ENCODE measurements at places on chromosomes 5 and 9.
A peak's percentile ranks its signal among the peaks of the same experiment; 100 is the strongest.

DNA sequence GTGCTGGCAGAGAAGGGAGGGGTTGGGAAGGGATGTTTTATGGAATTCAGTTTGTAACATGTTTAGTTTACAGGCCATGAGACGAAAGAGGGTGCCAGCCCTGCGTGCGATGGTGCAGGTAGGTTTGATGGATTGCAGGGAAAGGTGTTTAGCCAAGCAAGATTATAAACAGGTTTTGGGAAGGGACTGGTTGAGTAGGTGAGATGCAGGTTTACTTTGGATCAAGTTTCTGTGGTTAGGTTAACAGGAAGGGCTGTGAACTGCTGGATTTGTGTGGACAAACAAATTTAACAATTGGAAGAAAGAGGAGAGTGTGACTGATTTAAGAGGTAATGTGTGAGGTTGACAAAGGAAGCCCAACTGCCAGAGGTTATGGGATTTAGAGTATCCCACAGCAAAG lies 32.6 kb upstream of the GPX3 start:
- DNase-seq: no peak

- DNase-seq: peak; percentile 62
Measured at GRCh38 chr5:132378580-132378979, 9.1 kb downstream of the SLC22A5 start.

- DNase-seq: peak; percentile 61
Measured at GRCh38 chr5:181159286-181160151, 12.1 kb downstream of the OR2V2 start.

DNA sequence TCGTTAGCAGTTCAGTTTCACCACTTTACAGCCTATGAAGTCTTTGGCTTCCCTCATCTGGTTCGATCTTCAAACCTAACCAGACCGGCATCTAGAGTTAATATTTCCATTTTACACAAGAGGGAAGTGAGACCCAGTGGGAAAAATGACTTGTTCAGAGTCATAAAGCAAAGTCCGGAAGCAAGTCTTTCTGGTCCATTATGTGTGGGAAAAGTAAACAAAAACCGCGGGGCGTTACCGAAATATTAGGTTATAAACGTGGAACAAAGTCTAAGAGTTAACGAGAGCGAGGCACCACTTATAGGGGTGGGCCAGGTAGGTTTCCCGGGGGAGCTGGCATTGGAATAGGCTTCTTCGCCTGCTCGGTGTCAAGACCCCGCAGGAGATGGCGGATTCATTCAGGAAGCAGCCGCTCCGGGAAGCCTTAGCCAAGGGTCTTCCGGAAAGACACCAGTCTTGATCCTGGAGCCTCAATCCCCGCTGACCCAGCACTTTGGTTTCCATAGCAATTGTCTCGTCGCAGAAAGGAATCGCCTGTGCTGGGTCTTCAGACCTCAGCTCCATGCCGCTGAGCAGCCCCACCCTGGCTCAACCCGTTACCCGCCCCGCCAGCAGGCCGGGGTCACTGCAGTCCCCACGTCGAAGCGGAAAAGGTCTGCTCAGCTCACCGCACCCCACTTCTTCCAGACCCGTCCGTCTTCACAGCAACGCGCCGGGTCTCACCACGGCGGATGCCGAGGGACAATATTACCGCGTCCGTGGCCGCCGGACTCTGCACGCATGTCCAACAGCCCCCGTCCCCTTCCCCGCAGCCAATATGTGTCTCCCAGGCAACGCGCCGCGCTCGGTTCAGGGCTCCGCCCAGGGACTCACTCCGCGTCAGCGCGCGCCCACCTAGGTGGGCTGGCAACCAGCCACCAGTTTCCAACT lies at the start of gene C5orf52:
Gene C5orf52, plus strand, starts transcription at position 872 of the 930 bp plus-strand sequence. CDS start 82 bp downstream, outside the sequence.
- peak; percentile 68 for DNase-seq

- no peak for DNase-seq
Measured at GRCh38 chr9:12915366-12915954, 140.6 kb downstream of the LURAP1L start.

GRCh38 chr5:131182839-131183238 lies 12.1 kb downstream of the LYRM7 start:
- DNase-seq: no peak

- DNase-seq: no peak
Measured at GRCh38 chr9:98890256-98890655, 53.5 kb upstream of the COL15A1 start.

DNA sequence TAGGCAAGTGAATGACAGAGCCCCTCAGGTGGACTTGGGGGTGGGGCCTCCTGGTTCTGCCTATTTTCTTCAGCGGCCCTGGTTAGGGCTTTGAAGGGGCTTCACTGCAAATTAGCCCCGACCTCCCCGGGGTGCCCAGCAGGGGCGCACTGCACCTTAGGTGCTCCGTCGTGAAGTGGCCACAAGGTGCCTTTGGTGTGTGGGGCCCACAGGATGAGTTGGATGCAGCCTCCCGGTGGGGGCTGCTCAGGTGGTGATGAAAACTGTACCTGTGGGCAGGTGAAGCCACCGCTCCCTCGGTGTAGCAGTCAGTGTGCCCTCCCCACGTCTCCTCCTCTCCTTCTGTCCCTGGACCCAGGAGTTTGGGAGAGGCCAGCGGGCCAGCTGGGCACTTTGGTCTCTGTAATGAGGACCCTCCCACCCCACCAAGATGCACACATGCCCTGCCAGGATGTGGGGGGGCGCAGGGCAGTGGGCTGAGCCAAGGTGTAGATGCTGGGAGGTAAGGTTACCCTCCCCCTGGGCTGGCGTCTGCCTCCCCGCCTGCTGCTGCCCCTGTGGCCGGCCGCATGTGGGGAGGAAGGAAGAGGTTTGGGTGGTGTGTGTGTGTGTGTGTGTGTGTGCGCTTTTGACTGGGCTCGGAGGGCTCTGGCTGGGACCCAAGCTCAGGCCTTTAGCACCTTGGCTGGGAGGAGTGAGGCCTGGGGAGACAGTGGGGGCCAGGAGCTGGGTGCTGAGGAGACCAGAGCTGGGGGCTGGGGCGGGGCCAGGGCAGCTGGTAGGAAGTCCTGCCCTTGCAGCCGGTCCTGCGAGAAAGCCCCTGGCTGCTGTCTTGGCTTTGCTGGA lies 55.6 kb downstream of the RXRA start:
- DNase-seq: peak; percentile 39

- no peak for DNase-seq
Measured at GRCh38 chr9:97284798-97285197, 22.7 kb upstream of the CCDC180 start.

- no peak for DNase-seq
Measured at GRCh38 chr5:56681346-56681745, 134.0 kb upstream of the MAP3K1 start.

GRCh38 chr5:158589939-158590338 lies 509.8 kb downstream of the EBF1 start:
- DNase-seq: no peak

- no peak for DNase-seq
Measured at GRCh38 chr9:61671276-61671973, 481.6 kb downstream of the SPATA31A7 start.

DNA sequence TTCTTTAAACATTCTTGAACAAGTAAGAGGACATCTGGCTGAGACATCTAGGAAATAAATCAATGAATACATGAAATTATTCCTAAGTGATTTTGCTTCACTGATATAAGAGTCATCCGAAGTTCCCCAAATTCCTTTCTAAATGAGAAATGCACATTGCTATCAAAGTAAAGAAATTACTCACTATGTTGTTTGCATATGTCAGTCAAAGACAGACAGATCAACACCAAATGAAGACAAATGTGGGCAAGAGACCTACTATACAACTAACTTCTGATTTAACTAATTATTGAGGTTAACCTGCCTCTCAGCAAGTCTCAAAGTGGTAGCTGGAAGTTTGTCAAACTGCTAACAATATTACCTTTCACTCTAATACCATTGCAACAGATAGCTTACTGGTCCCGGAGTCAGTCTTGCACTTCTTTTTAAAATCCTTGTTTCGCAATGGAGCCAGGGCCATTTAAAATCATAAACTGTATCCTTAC lies 13.2 kb downstream of the TUT7 start:
- peak; percentile 54 for DNase-seq

GRCh38 chr5:41932770-41933169 lies 7.7 kb downstream of the FBXO4 start:
- DNase-seq: no peak

GRCh38 chr5:34655354-34655991 lies 655 bp upstream of the RAI14 start:
- DNase-seq: no peak

- DNase-seq: no peak
Measured at GRCh38 chr5:158746979-158747378, 352.7 kb downstream of the EBF1 start.

- no peak for DNase-seq
Measured at GRCh38 chr5:145925353-145925752, 11.0 kb upstream of the SH3RF2 start.

GRCh38 chr5:132589467-132589866 lies 32.7 kb downstream of the RAD50 start:
- no peak for DNase-seq

DNA sequence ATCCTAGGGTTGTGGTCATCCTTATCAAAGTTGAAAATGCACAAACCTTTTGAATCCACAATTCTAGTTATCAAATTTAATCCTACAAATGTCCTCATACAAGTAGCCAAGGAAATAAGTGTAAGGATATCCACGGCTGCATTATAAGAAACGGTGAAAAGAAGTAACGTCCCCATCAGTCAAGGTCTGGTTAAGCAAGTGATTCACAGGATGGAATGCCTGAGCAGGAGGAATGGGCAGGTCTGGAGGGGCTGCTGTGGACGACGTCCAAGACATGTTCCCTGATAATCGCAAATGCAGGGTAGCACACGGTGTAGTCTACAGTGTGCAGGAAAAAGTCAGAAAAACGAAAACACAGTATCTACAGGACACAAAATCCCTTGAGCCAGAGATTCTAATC lies 118.6 kb downstream of the ADAMTS2 start:
- no peak for DNase-seq

DNA sequence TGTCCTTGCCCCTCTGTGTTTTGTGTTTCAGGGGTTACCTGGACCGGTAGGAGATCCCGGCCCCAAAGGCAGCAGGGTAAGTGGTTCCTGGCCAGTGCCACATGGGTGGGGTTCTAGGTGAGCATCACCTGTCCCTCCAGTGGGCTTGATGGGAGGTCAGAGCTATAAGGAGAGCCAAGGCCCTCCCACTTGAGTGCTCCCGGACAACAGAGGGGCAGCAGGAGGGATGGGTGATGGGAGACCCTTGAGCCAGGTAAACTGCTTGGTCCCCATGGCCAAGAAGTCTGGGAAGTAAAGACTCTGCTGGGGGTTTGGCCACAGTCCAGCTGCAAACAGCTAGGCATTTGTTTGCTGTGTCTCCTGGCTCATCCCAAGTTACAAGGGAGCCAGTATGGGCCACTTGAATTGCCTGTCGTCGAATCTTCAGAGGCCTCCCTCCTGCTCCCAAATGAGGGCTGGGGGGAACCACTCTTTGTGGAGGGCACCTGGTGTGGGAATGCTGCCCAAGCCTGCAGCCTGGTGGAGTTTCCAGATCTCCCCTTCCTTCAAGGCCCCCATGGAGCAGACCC lies 51.0 kb downstream of the COL27A1 start:
- no peak for DNase-seq

DNA sequence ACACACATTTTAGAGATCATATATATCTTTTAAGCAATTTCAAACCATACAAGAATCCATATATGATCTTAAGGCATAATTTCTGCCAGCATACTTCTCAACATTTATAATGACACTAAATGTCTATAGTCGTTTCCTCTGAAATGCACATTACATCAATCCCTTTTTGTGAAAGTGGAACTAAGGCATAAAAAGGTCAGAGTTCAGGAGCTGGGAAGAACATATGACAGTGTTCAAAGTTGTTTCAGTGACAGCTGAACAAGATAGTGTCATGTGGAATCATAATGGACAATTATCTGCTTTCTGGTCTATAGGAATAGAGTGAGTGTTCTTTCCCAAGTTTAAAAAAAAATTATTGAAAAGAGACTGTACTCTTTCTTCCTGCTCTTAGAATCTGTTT lies 2.4 kb upstream of the MOB3B start:
- DNase-seq: peak; percentile 32

GRCh38 chr9:78213712-78214111 lies 22.2 kb upstream of the CEP78 start:
- DNase-seq: peak; percentile 64

DNA sequence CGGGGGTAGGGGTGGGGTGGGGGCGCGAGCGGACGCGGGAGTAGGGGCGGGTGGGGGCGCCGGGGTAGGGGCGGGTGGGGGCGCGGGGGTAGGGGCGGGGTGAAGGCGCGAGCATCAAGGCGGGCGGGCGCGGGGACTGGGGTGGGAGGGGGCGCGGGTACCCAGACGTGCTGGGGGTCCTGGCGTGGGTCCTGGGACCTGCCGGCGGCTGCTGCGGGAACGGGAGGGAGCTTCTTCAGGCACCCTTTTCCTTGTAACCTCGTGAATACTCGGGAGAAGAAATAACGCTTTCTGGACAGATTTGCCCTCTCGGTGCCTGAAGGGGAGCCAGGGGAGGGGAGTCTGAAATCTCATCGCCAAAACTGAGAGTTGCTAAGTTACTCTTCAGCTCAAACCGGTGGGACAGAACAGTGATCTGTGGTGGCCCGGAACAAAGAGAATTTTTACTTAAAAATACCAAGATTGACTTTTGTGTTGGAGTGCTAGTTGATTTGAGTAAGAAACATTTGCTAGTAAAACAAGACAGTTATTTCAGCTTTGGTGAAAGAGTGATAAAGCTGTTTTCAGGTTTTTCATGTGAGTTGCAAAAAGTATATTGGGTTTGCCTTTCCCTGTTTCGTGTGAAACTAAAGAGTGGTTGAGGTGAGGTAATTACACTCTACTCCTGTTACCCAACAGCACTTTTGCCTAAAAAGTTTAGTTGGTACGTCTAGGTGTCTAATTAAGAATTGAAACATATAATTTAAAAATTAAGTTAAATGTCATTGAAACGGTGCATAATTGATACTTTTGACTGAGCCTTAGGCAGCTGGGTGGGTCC lies 643 bp downstream of the PLEKHG4B start:
- DNase-seq: no peak

GRCh38 chr5:142080248-142080647 lies 28.3 kb upstream of the NDFIP1 start:
- DNase-seq: no peak

DNA sequence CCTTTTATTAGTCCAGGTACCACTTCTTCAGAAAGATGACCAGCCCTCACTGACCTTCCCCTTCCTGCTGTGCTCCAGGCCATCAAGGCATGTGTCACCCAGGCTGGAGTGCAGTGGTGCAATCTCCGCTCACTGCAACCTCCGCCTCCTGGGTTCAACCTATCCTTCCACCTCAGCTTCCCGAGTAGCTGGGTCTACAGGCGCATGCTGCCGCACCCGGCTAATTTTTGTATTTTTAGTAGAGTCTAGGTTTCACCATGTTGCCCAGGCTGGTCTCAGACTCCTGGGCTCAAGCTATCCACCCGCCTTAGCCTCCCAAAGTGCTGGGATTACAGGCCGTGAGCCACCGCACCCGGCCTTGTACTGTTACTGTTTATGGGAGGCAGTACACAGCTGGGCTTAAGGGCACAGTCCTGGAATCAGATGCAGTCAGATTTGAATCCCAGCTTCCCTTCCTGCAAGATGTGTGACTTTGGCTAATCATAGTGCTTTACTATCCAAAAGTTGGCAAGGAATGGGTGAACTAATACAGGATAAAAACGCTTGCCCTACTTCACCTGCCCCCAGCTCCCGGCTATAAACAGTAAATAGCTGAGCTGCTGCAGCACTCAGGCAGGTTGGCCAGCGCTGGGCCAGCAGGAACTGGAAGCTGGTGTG lies 483 bp upstream of the EIF4EBP3 start:
- DNase-seq: peak; percentile 10

GRCh38 chr5:150489360-150490295 lies 18.3 kb upstream of the NDST1 start:
- peak; percentile 71 for DNase-seq
